Activated T-cell treated with anti-CD3 and anti-CD28 coated beads for 4 hours (primary cell): ENCODE measurements at places on chromosomes 16 and 17.

DNA sequence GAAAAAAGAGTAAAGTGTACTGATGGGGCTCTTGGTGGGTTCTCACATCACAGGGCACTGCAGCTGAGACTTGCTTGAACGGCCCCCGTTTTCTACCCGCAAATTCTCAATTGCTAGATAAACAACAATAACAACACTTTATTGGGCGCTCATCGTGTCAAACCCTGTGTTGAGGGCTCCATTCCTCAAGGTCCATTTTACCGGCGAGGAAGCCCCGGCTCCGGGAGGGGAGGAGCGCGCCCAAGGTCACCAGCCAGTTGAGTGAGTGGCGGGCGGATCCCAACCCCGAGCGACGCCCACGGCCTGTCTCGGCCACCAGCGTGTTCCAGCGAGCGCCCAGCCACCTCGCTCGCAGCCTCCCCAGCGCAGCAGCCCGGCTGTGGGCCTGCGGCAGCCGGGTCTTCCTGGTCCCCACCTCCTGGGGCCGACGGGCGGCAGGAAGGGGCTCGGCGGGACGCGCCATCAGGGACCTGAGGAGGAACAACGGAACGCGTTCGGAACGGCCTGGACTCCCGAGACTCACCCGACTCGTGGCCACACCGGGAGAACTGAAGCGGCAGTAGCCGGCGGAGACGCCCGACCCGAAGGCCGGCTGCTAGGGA is 373 bp downstream of the CMC2 start:
- peak; percentile 54 for DNase-seq

DNA sequence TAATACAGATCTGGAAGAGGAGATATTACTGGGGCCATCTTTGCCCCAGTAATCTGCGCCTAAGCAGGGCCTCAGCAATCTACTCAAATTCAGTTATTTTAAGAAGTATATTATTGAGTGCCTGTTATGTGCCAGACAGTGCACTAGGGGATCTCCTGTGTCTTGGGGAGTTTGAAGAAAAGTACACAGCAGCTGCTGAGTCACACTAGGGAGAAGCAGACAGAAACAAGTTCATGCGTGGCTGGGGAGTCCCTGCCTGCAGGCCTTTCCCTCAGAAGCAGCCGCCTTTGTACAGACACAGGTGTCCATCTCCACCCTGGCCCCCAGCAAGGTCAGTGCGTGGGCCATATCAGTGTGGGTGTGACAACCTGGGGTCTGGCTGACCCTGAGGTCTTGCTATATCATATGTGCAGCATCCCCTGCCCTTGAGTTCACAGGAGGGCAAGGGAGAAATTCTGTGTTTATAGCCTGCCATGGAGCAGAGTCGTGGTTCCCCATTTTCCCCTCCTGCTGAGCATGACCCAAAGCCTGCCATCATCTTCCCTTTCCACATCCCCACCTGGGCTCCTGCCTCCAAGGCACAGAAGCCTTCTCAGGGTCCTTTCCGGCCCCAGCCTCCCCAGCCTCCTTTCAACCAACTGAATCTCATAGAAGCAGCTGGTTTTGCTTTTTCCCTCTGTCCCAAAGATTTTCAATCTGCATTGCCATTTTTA is 229.9 kb upstream of the SDK2 start:
- no peak for DNase-seq

- DNase-seq: no peak
Observed at GRCh38 chr16:50960517-50961202, 190.4 kb downstream of the SALL1 start.

GRCh38 chr17:28738680-28739384 is 5.0 kb upstream of the TRAF4 start:
- DNase-seq: peak; percentile 62

GRCh38 chr17:10127819-10128425 is 70.5 kb downstream of the GAS7 start:
- no peak for DNase-seq

- no peak for DNase-seq
Observed at GRCh38 chr16:48025359-48025758, 130.4 kb downstream of the ABCC12 start.
